ENCODE measurements at places on chromosomes 5 and 9.

DNA sequence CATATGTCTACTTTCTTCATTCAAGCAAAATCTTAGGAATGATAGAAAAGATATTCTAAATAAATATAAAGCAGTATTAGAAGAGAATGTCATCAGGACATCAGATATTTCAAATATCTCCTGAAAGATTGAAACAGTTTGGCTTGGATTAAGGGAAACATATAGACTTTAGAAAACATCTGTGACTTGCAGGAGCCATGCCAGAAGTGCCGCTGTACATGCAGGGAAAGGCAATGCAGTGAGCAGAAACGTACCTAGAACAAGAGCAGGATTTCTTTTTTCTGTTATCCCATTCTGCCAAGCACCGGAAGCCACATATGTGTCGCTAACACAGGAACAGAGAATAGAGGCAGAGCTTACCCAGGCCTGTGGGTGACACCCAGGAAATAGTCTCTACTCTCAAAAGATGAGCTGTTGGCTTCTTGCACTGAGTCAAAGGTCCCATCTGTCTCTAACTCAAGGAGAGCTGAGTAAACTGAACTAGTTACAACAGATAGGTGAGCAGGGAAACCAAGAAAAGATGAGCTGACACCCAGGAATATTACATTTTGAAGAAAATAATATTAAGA, 5.8 kb downstream of the ADAMTS19 start:
- DNase-seq = no peak

DNA sequence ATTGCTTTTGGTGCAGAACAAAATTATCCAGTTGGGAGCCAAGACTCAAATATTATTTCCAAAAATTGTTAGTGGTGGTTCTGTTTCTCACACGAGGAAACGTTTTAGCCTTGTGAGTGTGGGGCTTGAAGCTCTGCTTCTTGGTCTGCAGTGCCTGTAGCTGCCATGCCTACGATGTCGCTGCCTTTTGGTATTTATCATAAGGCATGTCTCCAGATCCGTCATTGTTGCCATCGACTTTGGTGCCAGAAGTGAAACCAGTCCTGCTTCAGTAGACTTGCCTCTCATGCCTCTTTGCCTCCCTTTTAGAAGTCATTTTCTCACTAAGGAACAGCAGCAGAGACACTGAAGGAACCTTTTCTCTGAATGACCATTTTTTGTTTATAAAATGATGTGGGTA, 29.7 kb upstream of the CATSPER3 start:
- DNase-seq = no peak

DNA sequence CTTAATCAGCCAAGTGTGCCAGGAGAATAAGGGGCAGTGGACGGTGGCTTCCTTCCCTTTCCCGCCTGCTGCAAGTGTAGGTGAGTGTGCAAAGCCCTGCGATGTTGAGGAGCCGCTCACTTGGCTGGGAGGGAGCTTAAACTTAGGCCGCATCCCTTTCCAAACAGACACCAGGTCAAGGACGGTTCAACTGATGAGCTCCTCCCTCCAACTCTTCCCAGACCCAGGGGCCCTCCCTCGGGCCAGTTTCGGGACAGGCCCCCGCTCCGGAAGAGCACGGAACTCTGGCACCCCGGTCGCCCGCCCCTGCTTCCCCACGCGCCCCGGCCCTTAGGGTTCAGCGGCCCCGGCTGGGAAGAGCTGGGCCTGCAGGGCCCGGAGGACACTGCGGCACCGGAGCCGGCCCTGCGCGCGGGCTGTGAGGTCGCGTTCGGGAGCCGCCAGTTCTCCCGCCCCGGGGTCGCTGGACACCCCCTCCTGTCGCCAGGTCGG, 481 bp downstream of the MRPL36 start:
- no peak for DNase-seq

GRCh38 chr9:82128011-82128696, 139.6 kb downstream of the SPATA31D1 start:
- peak; percentile 55 for DNase-seq

GRCh38 chr5:146815411-146815810, 63.1 kb downstream of the PPP2R2B start:
- no peak for DNase-seq

- DNase-seq = no peak
Observed at GRCh38 chr9:85089188-85089969, 419.9 kb downstream of the NTRK2 start.

- no peak for DNase-seq
Observed at GRCh38 chr5:155129513-155129880, 115.9 kb downstream of the KIF4B start.

All from right hindlimb (tissue), 1 donor.